Diencephalon (tissue), 1 donor: ENCODE measurements at places on chromosomes 1 and 21. TPM values are rescaled to one million over a fixed set of nuclear protein-coding genes. Genes with fewer than 3 reads are reported as not detected.

PRKAB2 gene
- 34.1 TPM for total RNA-seq

FCRL6 gene
- not detected for total RNA-seq

KIF26B gene
- total RNA-seq: 19.4 TPM

RCSD1 gene
- 7.4 TPM for total RNA-seq

SDE2 gene
- 44.5 TPM for total RNA-seq

SYCP1 gene
- total RNA-seq: not detected

CLEC20A gene
- not detected for total RNA-seq

KRTAP19-1 gene
- not detected for total RNA-seq

DNAJC28 gene
- total RNA-seq: 8.5 TPM

MORC3 gene
- total RNA-seq: 85.8 TPM

LMX1A gene
- total RNA-seq: 3.7 TPM

DIO1 gene
- total RNA-seq: not detected

TMEM61 gene
- total RNA-seq: 1.4 TPM

RPL5 gene
- 1,097 TPM for total RNA-seq

MPZ gene
- total RNA-seq: 1.2 TPM

KANK4 gene
- 2.3 TPM for total RNA-seq

PKP1 gene
- 0.92 TPM for total RNA-seq

AMY1A gene
- total RNA-seq: not detected

FNDC5 gene
- 30.2 TPM for total RNA-seq

SPATA46 gene
- not detected for total RNA-seq

REN gene
- not detected for total RNA-seq

TTC39A gene
- 15.2 TPM for total RNA-seq

KCNJ10 gene
- total RNA-seq: 5.5 TPM

ALX3 gene
- 0.23 TPM for total RNA-seq
